ENCODE measurements at places on chromosomes 7 and 10.

GRCh38 chr10:5684971-5685763 is 529 bp downstream of the TASOR2 start:
- no peak for DNase-seq

DNA sequence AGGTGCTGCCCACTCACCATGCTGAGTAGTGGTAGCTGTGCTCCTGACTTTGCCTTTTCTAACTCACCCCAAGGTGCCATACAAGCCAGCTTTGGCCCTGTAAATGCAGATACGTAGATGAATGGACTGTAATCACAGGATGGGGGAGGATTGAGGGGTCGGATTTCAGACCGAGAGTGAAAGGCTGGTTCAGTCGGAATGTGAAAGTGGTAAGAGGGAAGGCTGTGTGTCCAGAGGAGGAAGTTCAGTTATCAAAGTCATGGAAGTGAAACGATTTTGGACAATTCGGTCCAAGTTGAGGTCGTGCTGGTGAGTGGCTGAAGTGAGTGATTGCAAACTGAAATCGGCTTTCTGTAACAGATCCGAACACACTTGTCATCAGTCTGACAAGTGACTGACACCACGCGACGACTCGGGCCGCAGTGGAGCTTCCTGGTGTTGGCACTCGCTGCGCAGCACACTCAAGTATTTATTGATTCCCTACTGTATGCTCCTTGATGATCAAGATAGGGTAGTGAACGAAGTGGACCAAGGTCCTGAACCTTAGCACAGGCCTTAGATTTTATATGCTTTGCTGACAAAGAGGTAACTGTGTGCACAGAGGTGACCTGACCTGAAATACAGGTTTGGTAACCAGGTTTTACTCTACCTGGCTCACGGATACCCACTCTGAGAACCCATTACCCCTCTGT is 10.5 kb downstream of the ZNF282 start:
- no peak for DNase-seq

GRCh38 chr10:69576334-69577011 is 3.3 kb upstream of the NEUROG3 start:
- no peak for DNase-seq

DNA sequence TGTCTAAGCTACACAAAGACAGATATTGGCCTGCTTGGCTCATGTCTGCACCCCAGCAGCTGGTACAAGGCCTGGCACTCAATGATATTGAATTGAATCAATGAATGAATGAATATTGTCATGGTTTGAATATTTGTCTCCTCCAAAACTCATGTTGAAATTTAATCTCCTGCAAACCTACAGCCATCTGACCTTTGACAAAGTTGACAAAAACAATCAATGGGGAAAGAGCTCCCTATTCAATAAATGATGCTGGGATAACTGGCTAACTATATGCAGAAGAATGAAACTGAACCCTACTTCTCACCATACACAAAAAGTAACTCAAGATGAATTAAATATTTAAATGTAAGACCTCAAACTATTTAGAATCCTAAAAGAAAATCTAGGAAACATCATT is 144.7 kb downstream of the CYP26A1 start:
- DNase-seq, result no peak

- peak; percentile 1 for DNase-seq
Observed at GRCh38 chr10:113520690-113521474, 32.0 kb upstream of the HABP2 start.

DNA sequence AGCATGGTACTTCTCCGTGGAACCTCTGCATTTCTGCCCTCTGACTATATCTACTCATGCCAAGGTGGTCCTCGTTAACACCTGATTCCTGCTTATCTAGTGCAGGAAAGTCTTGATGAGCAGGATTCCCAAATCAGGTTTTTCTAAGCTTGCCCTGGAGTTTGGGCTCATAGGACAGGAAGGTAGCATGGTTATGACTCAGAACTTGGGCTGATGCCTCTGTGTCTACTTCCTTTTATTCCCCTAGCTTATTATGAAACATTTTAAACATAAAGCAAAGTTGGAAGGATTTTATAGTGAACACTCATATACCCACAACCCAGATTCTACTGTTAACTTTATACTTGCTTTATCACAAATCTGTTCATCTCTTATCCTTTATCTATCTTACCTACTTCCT is 5.6 kb downstream of the SUFU start:
- no peak for DNase-seq
